Mucosa of gallbladder (tissue), 1 donor: ENCODE measurements at places on chromosomes 2 and 18. TPM values are rescaled to one million over a fixed set of nuclear protein-coding genes. Genes with fewer than 3 reads are reported as not detected.

ECEL1 gene
- total RNA-seq: 0.35 TPM

PRKAG3 gene
- not detected for total RNA-seq

LYPD6 gene
- total RNA-seq: 30.1 TPM

RNF125 gene
- total RNA-seq: 6.1 TPM

ARHGEF33 gene
- total RNA-seq: 1.8 TPM

WNT6 gene
- 1.5 TPM for total RNA-seq

SKOR2 gene
- not detected for total RNA-seq

SP140 gene
- total RNA-seq: 4.2 TPM

KCNK3 gene
- 9.1 TPM for total RNA-seq

SOX11 gene
- total RNA-seq: 0.03 TPM

MYCN gene
- 1.4 TPM for total RNA-seq

OTOS gene
- not detected for total RNA-seq

FAM237A gene
- not detected for total RNA-seq

ABCB11 gene
- total RNA-seq: 0.23 TPM

ERFE gene
- 0.35 TPM for total RNA-seq

AQP4 gene
- total RNA-seq: 1.7 TPM

MYO5B gene
- 63.1 TPM for total RNA-seq

DNAH6 gene
- total RNA-seq: 0.46 TPM

SLC4A3 gene
- total RNA-seq: 7.3 TPM

CNTNAP5 gene
- 31.7 TPM for total RNA-seq

DUSP28 gene
- 4.0 TPM for total RNA-seq

ZNF892 gene
- 7.8 TPM for total RNA-seq

NT5DC4 gene
- total RNA-seq: 0.12 TPM

SLC5A7 gene
- 0.20 TPM for total RNA-seq

RBM44 gene
- 0.55 TPM for total RNA-seq

DSG1 gene
- total RNA-seq: 0.89 TPM

STAT1 gene
- total RNA-seq: 68.6 TPM

APLF gene
- 3.5 TPM for total RNA-seq

EML6 gene
- 2.1 TPM for total RNA-seq

METTL4 gene
- 8.9 TPM for total RNA-seq

TMEM247 gene
- total RNA-seq: not detected

GALNT5 gene
- 11.7 TPM for total RNA-seq

NABP1 gene
- total RNA-seq: 17.4 TPM

RNU2-63P gene
- not detected for total RNA-seq

SP9 gene
- total RNA-seq: not detected

ALK gene
- total RNA-seq: 0.20 TPM

GPBAR1 gene
- total RNA-seq: 49.3 TPM

TMEM37 gene
- total RNA-seq: 149 TPM

PRADC1 gene
- total RNA-seq: 20.8 TPM

METAP1D gene
- 2.7 TPM for total RNA-seq
